Stimulated activated CD8-positive, alpha-beta memory T cell treated with anti-CD3 and anti-CD28 coated beads, Interleukin-4, amount 100 ng/mL, for 48 hours (primary cell): ENCODE measurements at places on chromosomes 1 and 21.
A peak's percentile ranks its signal among the peaks of the same experiment; 100 is the strongest.

DNA sequence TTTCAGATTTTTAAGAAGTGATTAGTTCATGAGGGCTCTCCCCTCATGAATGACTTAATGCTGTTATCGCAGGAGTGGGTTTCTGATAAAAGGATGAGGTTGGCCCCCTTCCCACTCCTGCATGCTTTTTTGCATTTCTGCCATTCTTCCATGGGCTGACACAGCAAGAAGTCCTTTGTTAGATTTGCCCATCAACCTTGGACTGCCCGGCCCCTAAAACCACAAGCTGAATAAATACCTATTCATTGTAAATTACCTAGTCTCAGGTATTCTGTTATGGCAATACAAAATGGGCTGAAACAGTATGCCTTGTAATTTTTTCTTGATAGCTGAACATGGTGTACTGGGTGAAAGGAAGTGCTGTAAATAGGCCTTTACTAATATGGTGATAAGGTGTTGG is 72.7 kb upstream of the DPH5 start:
- no peak for DNase-seq

GRCh38 chr1:68188644-68189340 is 43.5 kb downstream of the WLS start:
- no peak for DNase-seq

DNA sequence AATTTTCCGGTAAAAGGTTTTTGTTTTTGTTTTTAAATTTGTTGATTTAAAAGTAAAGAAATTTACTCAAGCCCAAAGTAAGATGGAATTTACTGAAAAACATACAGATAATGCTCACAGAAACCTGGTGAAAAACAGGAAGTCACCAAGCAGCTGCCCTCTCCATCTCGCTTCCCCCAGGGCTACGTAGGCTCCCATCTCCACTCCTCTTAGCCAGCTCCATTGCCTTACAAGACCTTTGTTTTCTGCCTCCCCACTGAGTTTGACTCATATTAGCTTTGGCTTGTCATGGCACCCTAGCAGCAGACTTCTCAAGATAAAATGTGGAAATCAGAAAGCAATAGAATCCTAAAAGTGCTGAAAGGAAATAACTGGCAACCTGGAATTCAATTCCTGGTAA is 57.9 kb downstream of the PHTF1 start:
- DNase-seq: no peak

DNA sequence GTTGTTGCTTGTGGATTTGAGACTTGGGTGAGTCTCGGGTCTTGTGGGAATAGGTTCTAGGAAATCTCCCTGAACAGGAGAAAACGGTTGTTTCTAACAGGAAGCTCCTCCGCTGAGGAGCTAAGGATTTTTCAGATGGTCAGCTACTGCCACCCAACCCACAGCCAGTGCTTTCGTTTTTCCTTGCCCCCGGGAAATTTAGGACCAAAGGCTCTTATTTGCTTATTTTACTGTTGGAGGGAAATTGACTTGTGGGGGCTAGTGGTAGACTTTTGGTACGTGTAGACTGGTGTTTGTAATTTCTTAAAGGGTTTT is 792 bp downstream of the SNX7 start:
- no peak for DNase-seq

- DNase-seq: peak; percentile 69
Measured at GRCh38 chr1:10696977-10697376, 99.5 kb downstream of the CASZ1 start.

- DNase-seq: no peak
Measured at GRCh38 chr21:29817450-29817849, 122.3 kb downstream of the GRIK1 start.

- no peak for DNase-seq
Measured at GRCh38 chr1:7393136-7393535, 378.0 kb upstream of the VAMP3 start.

- no peak for DNase-seq
Measured at GRCh38 chr1:150995460-150995859, 11.2 kb downstream of the MINDY1 start.

- DNase-seq: no peak
Measured at GRCh38 chr1:30977105-30977504, 68.5 kb upstream of the SDC3 start.

- no peak for DNase-seq
Measured at GRCh38 chr1:58594546-58594945, 17.5 kb upstream of the TACSTD2 start.

GRCh38 chr1:116506132-116507004 is 64.5 kb downstream of the CD58 start:
- DNase-seq: no peak

DNA sequence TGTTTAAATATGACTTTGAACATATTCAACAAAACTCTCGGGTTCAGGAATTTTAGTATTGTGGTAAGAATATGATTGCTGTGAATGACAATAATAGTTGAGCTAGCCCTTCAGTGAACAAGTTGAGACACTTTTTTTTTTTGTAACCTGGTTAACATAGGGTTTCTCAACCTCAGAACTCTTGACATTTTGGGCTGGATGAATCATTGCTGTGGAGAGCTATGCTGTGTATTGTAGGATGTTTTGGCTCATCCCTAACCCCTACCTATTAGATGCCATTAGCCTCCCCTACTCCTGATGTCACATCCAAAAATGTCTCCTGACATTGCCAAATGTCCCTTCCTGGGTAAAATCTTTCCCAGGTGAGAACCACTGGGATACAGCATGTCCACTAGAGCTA is 113.7 kb downstream of the RUNX1 start:
- DNase-seq: no peak

DNA sequence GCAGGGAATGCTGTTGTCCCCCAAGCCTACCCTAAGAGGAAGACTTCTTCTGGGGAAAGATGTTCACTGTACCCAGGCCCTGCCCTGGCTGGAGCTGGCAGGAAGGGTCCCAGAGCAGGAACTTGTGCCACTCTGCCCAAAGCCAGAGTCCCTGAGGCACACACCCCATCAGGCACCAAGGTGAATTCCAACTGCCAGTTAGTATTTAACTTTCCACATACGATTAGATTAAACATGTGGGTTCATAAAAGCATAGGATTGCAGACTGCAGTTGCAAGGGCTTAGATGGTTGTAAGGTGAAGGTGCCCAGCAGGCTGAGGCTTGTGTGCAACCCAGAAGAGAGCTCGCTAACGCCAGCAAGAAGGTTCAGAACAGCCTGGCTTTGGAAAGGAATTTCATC is at the start of gene KCNE2:
Gene KCNE2, plus strand, starts transcription at position 274 of the 400 bp plus-strand sequence. CDS start 6,473 bp downstream, outside the sequence.
- no peak for DNase-seq

GRCh38 chr1:204255225-204255624 is 41.4 kb upstream of the GOLT1A start:
- no peak for DNase-seq

DNA sequence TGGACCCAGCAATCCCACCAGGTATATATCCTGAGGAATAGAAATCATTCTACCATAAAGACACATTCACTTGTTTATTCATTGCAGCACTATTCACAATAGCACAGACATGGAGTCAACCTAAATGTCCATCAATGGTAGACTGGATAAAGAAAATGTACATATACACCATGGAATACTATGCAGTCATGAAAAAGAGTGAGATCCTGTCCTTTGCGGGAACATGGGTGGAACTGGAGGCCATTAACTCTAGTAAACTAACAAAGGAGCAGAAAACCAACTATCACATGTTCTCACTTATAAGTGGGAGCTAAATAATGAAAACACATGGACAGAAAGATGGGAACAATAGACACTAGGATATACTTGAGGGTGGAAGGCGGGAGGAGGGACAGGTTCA is 36.1 kb upstream of the PRKACB start:
- no peak for DNase-seq
